Activated T-helper 2 cell treated with anti-CD3 and anti-CD28 coated beads, Interferon-gamma antibody, Interleukin-2, Interleukin-4, amounts not matched to agents 10 μg/mL and 5 μg/mL and 100 μg/mL, durations not matched to agents 14 hours and 24 hours and 36 hours (primary cell): ENCODE measurements at places on chromosomes 6 and 20. TPM values are rescaled to one million over a fixed set of nuclear protein-coding genes. Genes with fewer than 3 reads are reported as not detected.
A peak's percentile ranks its signal among the peaks of the same experiment; 100 is the strongest.

- no peaks in the 10 kb centered on the region for H3K27me3 ChIP-seq
- H3K36me3 ChIP-seq = peaks cover 74% of the 10 kb centered on the region
- H3K4me1 ChIP-seq = peaks cover 53% of the 10 kb centered on the region
- DNase-seq = no peak
- H3K27ac ChIP-seq = no peak overlapping the region
- H3K4me3 ChIP-seq = no peak overlapping the region
These were observed 129.5 kb downstream of the NFATC2 start for GRCh38 chr20:51412951-51413481.

GRCh38 chr6:87913974-87914373 is 133.7 kb upstream of the SPACA1 start:
- no peak overlapping the region for H3K27ac ChIP-seq
- no peak for DNase-seq
- H3K27me3 ChIP-seq = peaks cover 5% of the 10 kb centered on the region
- peaks cover 45% of the 10 kb centered on the region for H3K4me1 ChIP-seq
- peaks cover 5% of the 10 kb centered on the region for H3K36me3 ChIP-seq

The UBD gene
- total RNA-seq = 0.34 TPM in 2 replicates

- H3K27me3 ChIP-seq = peaks cover 6% of the 10 kb centered on the region
- H3K27ac ChIP-seq = no peak overlapping the region
- DNase-seq = peak; percentile 18
- H3K4me3 ChIP-seq = no peak overlapping the region
- no peaks in the 10 kb centered on the region for H3K4me1 ChIP-seq
These were observed 7.4 kb upstream of the BPIFA3 start for GRCh38 chr20:33209789-33210188.

DNA sequence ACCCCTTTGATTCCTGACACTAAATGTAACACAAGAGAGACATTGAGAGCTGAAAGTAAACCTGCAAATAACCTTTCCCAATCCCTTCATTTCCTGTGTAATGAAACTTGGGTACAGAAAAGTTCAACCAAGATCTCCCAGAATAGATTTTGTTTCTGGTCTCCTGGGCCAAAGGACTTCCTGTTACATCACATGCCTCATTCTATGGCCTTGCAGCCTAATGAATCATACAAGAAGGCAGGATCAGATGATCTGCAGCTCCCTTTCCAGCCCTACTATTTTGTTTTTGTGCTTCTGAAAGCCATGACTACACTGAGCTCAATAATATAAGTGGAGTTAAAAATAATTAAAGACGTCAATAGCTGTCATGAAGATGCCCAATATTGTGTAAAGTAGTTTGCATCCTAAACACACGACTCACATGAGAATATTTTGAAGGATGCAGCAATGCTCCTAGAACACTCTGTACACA is 73.4 kb upstream of the NOX3 start:
- peak overlapping the region; percentile 55 for H3K27ac ChIP-seq
- no peak overlapping the region for H3K4me3 ChIP-seq
- peaks cover 12% of the 10 kb centered on the region for H3K4me1 ChIP-seq
- no peaks in the 10 kb centered on the region for H3K36me3 ChIP-seq
- no peaks in the 10 kb centered on the region for H3K27me3 ChIP-seq

GRCh38 chr20:45016089-45016671 is 49.9 kb downstream of the STK4 start:
- peak overlapping the region; percentile 78 for H3K27ac ChIP-seq
- peaks cover 35% of the 10 kb centered on the region for H3K4me1 ChIP-seq
- peaks cover 71% of the 10 kb centered on the region for H3K36me3 ChIP-seq
- H3K27me3 ChIP-seq = no peaks in the 10 kb centered on the region

DNA sequence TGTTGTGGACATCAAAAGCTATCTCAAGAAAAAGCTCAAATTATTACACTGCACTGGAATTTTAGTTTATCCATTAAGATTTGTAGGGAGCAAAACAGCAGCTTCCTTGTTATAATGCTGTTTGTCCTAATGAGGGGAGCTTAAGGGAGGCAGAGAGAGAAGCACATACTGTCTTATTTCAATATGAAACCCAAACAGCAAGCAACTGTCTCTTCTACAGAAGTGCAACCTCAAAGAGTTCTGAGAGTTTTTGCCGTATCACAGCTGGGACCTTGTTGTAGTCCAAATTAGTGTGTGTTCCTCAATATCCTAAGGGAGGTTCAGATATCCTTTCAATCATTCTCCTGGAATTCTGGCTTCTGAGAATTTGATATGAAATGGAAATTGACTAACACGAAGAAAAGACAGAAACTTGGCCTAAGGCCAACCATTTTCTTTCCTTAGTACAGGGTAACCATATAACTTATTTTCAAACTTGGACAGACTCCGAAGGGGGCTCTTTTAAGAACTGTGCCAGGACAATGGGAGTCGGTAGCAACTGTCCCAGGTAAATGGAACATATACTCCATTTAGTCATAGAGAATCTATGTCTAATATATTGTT is 149.3 kb upstream of the CCN2 start:
- no peak overlapping the region for H3K4me3 ChIP-seq
- no peaks in the 10 kb centered on the region for H3K4me1 ChIP-seq
- DNase-seq = no peak
- H3K27me3 ChIP-seq = no peaks in the 10 kb centered on the region
- no peak overlapping the region for H3K27ac ChIP-seq

DNA sequence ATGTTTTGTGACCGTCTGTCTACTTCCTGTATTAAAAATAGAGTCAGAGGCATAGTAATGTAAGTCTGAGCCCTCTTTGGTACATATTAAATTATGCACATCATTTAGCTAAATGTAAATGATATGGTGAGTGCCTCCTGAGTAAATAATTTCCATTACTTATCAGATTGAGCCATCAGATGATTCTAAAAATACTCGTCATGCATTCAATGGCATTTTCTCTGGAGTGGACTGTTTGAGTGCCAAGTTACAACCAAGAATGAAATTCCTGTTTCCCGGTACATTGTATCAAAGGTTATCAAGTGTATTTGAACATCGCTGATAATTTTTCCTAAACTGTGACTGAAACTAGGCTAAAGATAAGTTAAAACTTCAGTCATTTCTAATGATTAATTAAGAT is 81.0 kb downstream of the AKAP7 start:
- H3K4me1 ChIP-seq = peaks cover 9% of the 10 kb centered on the region
- H3K4me3 ChIP-seq = no peak overlapping the region
- no peaks in the 10 kb centered on the region for H3K27me3 ChIP-seq
- H3K36me3 ChIP-seq = peaks cover 6% of the 10 kb centered on the region
- no peak overlapping the region for H3K27ac ChIP-seq

DNA sequence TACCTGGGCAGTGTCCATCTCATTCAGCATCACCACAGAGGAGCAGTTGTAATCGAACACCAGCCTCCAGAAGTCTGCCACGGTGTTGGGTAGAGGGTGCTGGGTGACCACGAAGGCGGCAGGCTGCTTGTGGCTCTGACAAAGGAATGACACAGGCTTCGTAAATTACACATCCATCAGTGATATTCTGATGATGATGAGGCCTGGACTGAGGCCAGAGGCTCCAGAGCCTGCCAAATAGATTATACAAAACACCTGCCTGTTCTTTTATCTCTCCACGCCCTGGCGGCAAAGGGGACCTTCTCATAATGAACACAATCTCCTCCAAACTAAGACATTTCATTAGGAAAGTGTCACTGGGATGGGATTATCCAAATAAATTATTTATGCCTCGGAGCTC is 480.2 kb upstream of the CHD6 start:
- no peak for DNase-seq
- no peaks in the 10 kb centered on the region for H3K27me3 ChIP-seq
- no peak overlapping the region for H3K27ac ChIP-seq
- no peaks in the 10 kb centered on the region for H3K36me3 ChIP-seq

- H3K36me3 ChIP-seq = no peaks in the 10 kb centered on the region
- H3K27me3 ChIP-seq = peaks cover 32% of the 10 kb centered on the region
- H3K27ac ChIP-seq = no peak overlapping the region
- peaks cover 18% of the 10 kb centered on the region for H3K4me1 ChIP-seq
- H3K4me3 ChIP-seq = peak overlapping the region; percentile 75
These were observed 1.3 kb downstream of the C6orf141 start for GRCh38 chr6:49551866-49552129.

The TREM2 gene
- total RNA-seq = not detected in 2 replicates

The TMEM217 gene
- 4.5 and 4.8 TPM in 2 replicates for total RNA-seq

The HDAC2 gene
- 115 and 125 TPM in 2 replicates for total RNA-seq

The SAPCD1 gene
- total RNA-seq = 16.4 and 18.9 TPM in 2 replicates

- H3K4me1 ChIP-seq = no peaks in the 10 kb centered on the region
- DNase-seq = no peak
- H3K27ac ChIP-seq = no peak overlapping the region
- H3K4me3 ChIP-seq = no peak overlapping the region
These were observed 31.5 kb upstream of the TGM2 start for GRCh38 chr20:38196592-38196991.

DNA sequence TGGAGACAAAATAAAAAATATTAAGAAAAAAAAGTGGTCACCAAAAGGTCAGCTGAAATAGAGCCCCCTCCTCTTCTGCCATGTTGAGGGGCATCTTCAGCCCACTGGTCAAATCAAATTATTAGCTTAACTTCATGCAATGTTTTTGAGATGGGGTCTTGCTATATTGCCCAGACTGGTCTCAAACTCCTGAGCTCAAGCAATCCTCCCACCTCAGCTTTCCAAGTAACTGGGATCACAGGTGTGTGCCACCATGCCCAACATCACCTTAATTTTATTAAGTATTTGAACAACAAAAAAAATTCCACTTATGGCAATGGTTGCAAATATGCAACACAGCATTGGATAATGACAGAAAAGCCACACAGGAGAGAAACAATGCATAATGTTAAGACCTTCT is 99.3 kb upstream of the BEND3 start:
- no peaks in the 10 kb centered on the region for H3K36me3 ChIP-seq
- H3K4me3 ChIP-seq = no peak overlapping the region
- H3K27ac ChIP-seq = no peak overlapping the region
- H3K4me1 ChIP-seq = peaks cover 7% of the 10 kb centered on the region
- no peaks in the 10 kb centered on the region for H3K27me3 ChIP-seq
- no peak for DNase-seq

The COL9A1 gene
- total RNA-seq = not detected in 2 replicates
